Activated CD4-positive, alpha-beta T cell treated with anti-CD3 and anti-CD28 coated beads, Interleukin-2, amount 50 U/mL, for 16 hours (primary cell): ENCODE measurements at places on chromosomes 5 and 9.

DNA sequence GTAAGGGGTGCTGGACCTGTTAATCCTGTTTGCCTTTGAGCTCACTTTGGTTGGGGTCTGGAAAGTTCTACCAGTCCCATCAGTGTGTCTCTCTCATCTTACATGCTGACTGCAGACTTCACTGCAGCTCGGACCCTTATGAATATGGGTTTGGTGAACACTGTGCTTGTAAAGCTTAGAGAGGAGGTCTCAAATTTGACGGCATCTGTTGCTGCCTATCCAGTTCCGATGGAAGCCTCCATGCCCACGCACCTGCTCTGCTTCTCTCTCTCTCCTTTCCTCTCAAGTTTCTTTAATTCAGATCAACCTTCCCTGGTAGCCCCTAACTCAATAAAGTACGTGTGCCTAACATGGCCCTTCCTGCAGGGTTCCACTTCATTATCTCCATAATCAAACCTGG, 217.9 kb downstream of the HSPA4 start:
- no peak for DNase-seq

DNA sequence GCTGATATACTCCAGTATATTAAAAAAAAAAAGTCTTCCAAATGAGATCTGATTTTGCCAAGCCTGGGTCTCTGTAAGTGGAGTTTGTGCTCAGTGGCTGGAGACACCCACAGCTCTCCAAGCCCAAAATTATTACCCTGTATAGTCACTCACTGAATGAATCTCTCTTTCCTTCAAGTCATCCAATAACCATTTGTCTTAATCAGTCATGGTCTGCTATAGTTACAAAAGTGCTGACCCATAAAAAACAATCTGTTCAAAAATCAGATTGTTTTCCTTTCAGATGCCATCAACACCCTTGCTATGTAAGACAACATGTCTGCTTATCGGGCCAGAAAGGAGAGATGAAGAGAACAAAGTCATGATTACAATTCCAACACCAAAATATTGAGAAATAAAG, 159.4 kb upstream of the FST start:
- no peak for DNase-seq

- DNase-seq, result no peak
These were observed 56.7 kb upstream of the RAD23B start for GRCh38 chr9:107226421-107226820.

- DNase-seq, result no peak
These were observed 166.4 kb downstream of the DMRT2 start for GRCh38 chr9:1216532-1216931.

DNA sequence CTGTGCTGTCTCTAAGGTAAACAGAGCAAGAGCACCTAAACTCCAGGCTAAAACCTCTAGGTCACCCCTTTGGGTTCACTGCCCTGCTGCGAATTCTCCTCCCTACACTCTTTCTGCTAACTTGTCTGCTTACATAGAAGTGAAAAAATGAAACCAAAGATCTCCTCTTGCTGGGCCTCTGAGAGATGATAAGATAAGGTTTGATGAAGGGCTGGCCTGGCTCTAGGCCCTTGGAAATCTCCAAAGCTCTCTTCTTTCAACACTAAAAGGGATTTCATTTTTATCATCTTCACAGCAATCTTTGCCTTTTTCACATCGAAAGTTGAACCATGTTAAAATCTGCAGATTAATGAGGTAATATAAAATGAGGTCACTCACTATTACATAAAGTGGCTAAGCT, 450.8 kb upstream of the TLE4 start:
- DNase-seq, result no peak

DNA sequence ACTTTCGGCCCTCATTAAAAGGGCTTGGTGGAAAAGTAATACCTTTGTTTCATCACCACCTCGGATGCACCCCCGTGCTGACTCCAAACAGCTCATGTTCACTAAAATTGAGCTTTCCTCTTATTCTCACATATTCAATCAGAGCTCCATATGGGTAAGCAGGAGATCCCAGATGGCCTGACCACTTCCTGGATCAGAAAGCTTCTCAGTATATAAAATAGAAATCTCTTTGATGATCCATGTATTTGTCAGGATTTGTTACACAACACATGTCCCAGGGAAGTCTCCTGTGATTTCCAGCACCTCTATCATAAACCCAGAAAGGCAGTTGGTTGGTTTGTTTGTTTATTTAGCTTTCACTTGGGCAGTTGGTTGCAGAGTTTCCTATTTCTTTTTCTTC, 402.0 kb downstream of the MLLT3 start:
- DNase-seq, result no peak

- no peak for DNase-seq
These were observed 2323.5 kb upstream of the ACO1 start for GRCh38 chr9:30060976-30061375.

GRCh38 chr5:68331192-68332079, 115.9 kb downstream of the PIK3R1 start:
- DNase-seq, result no peak

DNA sequence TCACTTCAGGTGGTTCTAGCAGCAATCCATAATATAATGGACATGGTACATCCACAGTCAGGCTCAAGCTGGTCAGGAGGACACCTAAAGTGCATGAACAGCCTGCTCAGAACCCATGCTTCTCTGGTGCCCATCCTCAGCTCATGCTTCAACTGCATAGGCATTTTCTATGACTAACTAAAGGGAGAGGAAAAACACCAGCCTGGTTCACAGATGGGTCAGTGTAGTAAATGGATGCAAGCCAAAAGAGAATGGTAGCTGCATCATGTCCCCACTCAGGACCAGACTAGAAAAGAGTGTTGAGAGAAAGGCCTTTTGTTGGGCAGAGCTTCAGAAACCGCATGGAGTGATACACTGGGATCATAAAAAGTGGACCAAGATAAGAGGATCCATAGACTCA, 556.6 kb downstream of the TLE1 start:
- no peak for DNase-seq

DNA sequence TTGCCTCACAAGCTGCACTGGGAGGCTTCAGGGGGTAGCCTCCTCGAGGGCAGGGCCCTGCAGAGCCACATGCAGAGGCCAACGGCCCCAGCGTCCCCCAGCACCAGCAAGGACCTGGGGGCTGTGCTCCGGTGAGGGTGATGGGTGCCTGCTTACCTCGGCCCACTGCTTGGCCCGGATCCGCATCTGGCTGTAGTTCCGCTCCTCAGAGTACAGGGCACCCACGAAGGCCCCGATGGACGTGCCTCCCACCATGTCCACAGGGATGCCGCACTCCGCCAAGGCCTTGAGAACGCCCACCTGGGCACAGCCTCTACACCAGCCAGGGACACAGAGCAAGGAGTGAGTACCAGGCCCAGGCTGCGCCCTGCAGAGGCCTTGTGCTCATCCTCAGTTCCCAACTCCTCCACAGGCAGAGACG, 8.0 kb upstream of the NSMF start:
- no peak for DNase-seq

DNA sequence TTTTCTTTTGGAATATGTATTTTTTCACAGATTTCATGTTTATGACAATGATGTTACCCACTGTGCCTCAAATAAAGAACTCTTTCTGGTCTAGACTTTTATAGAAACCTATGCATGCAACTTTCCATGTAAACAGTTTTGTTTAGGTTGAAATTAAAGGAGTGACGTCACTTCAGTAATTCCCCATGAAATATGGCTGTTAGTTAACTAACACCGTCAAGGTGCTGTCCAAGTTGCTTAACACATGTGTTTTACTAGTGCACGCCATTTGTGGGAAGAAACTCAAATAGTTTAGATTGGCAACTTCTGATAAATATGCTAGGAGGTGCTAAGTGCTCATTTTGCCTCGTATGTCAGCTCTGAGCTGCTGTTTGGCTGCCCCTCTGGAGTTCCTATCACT, 102.2 kb downstream of the FBN2 start:
- DNase-seq, result no peak

DNA sequence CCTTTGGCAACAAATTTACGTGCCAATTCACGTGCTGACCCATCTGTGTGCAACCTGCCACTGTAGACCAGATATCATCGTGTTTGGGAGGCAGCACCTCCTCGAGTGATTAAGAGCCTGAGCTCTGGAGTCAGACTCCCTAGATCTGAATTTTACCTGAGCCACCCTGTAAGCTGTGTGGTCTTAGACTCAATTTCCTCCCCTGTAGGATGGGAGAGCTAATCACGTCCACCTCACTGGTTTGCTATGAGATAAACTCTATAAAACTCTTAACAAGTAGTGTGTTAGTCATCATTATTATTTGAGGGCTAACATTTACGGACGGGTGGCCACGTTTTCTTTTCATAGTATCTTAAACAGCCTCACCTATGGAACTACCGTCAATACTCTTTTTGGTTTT, 220.0 kb upstream of the ADAMTSL1 start:
- no peak for DNase-seq
